ENCODE measurements at places on chromosomes 5 and 9.

- no peak for DNase-seq
These were observed 14.0 kb downstream of the MTRR start for GRCh38 chr5:7882926-7883325.

GRCh38 chr5:170760113-170760512 is 23.4 kb upstream of the GABRP start:
- DNase-seq, result no peak

DNA sequence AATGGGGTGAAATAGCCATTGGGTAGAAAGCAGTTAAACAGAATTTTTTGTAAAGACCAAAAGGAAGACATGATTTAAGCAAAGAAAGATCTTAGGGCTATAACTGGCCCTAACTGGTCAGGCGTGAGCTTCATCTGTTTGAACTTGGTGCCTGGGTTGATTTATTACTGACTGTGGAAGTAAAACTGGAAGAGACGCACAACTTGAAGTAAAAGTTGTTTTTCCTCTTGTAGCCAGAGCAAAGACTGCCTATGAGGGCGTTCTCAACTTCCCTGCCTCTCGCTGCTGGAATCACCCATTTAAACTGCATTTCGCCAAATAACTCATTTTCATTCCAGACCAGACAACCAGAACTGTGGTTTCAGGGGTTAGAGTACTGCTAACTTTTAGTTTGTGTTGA is 1.5 kb downstream of the THBS4 start:
- DNase-seq, result no peak

- DNase-seq, result peak; percentile 80
These were observed 21.0 kb upstream of the FAM151B start for GRCh38 chr5:80466669-80467485.

GRCh38 chr9:134918646-134919045 is 934 bp upstream of the FCN1 start:
- DNase-seq, result no peak

GRCh38 chr5:154995679-154996078 is 17.9 kb upstream of the KIF4B start:
- no peak for DNase-seq

GRCh38 chr5:62795926-62796325 is 217.3 kb downstream of the LRRC70 start:
- no peak for DNase-seq

DNA sequence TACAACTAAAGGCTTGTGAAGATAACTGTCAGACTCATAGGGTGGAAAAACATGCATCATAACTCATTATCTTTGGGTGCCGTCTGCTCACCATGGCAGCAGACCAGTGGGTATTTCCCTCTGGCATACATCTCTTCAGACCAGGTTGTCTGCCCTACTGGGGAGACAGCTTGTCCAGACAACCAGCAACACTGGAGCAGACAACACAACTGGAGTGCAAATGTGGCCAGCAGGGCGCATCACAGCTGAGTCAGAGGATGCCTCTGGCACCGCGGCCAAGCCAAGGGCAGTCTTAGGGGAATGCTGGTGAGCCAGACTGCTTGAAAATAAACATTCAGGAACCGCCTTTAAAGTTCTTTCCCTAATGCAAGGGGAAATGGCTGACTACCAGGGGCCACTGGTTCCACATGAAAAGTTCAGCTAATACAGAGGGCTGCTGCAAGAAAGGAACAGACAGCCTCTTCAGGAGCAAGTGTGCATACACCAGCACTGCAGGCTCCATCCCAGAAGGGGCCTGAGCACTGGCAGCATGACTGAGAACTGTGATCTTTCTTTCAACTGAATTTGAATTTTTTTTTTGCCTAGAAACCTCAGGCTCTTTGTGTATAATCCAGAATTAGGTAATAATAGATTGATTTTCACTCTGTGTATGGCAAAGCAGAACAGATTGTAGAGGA is 77.3 kb downstream of the MAMDC2 start:
- peak; percentile 95 for DNase-seq

DNA sequence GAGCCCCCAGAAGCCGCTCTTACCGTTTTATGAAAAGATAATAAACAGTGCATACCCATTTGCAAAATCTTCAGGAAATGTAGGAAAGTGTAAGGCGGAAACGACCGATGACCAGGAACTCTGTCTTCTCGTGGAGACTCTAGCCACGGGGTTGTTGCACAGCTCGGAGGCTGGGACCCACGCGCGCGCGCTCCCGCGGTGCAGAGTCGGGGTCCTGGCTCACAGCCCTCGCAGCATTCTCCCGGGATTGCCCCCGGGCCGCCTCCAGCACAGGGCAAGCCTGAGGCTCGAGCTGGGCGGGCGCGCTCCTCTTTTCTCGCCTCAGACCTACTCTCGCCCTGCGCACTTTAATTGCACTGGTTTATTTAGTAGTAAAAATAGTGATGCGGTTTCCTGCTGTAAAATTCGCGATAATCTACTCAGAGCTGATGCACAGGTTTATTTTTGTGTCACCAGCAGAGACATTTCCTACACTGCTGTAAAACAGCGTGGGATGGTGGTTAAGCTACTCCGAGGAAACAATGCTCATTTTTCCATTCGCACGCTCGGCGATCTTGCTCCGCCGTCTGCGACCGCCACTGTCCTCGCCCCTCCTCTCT is 15.5 kb downstream of the TRIM7 start:
- DNase-seq, result no peak

GRCh38 chr9:82254646-82255367 is 266.2 kb downstream of the SPATA31D1 start:
- DNase-seq, result peak; percentile 16

DNA sequence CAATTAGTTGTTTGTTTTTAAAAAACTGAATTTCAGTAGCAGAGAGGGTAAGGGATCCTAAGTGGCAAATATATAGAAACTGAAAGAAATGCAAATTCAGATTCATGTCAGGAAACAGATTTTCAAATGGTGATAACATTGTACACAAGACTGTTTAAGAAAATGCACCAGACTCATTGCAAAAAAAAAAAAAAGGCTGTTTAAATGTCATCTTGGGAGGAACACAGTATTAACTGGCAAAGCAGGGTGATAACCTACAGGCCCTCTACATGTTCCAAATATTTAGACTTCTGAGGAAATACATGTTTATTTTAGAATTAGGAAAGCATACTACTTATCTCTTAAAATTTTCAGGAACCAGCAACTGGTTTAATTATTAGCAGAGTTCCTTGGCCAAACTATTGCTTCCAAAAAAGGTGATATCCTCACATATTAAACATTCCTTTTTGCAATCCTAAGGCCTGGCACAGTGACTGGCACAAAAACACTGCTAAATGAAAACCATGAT is 114.5 kb downstream of the TSSK1B start:
- no peak for DNase-seq

DNA sequence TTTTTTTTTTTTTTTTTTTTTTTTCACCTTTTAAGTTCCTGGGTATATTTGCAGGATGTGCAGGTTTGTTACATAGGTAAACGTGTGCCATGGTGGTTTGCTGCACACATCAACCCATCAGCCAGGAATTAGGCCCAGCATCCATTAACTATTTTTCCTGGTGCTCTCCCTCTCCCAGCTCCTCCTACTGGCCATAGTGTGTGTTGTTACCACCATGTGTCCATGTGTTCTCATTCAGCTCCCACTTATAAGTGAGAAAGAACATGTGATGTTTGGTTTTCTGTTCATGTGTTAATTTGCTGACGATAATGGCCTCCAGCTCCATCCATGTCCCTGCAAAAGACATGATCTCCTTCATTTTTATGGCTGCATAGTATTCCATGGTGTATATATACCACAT is 350.5 kb downstream of the MAN2A1 start:
- DNase-seq, result no peak

DNA sequence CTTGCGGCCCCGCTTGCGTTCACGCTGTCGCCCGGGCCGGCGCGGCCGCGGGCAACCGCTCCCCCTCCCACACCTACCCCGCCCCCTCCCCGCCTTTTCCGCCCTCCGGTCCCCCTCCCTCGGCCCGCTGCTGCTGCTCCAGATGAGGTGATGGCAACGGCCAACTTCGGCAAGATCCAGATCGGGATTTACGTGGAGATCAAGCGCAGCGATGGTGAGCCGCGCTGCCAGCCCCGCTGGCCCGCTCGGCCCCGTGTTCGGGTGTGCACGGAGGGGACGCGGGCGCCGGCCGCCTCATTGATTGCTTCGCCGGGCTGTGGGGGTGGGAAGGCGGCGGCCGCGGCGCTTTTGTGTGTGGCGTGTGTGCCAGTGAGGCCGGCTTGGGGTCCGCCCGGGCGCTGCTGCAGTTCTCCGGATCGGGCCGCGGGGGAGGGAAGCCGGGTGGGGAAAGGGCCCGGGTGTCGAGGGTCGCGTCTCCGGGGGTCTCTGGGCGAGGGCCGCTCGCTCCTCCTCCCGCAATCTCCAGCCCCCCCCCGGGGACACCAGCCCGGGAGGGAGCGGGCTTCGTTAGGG is 403 bp downstream of the KIF2A start:
- no peak for DNase-seq

- DNase-seq, result no peak
These were observed 30.3 kb downstream of the ADCY2 start for GRCh38 chr5:7426284-7426683.

DNA sequence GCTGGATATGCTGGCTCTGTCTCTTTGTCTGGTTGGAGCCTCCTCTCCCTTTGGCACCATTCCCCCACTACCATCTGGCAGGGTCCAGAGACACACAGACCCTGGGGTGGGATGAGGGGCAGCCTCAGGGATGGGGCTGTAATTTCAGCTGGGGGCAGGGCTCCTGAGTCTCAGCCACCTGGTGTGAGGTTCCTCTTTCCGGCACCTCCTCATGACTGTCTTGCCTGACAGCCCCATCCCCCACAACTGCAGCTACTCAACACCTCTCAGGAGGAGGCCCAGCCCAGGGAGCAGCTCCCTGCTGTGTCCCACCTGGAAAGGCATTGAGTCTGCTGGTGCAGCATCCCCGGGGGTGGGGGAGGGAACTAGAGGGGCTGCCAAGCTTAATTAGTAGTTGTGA is 11.7 kb upstream of the RPS14 start:
- DNase-seq, result no peak

DNA sequence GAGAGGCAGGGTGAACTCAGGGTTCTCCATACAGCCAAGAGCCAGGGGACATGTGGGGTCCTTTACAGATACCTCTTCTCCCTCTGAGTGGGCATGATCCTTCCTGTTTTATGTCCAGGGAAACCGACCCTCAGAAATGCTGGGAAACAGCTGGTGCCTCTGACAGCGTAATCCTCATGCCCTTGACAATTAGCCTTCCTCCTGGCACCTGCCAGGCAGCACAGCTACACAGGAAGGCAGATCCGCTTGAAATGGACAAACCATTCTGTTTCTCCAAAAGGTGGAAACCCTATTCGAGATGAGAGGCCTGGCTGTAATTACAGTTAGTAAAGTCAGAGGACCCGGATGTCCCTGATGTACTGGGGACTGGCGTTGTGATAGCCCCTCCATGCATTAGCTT is 7.2 kb downstream of the ERGIC1 start:
- no peak for DNase-seq

- peak; percentile 92 for DNase-seq
These were observed 89.8 kb downstream of the NTRK2 start for GRCh38 chr9:84759300-84759750.

- no peak for DNase-seq
These were observed 313.4 kb upstream of the SLC30A5 start for GRCh38 chr5:68780299-68780955.

- peak; percentile 59 for DNase-seq
These were observed 14.5 kb downstream of the GSN start for GRCh38 chr9:121282277-121283079.

DNA sequence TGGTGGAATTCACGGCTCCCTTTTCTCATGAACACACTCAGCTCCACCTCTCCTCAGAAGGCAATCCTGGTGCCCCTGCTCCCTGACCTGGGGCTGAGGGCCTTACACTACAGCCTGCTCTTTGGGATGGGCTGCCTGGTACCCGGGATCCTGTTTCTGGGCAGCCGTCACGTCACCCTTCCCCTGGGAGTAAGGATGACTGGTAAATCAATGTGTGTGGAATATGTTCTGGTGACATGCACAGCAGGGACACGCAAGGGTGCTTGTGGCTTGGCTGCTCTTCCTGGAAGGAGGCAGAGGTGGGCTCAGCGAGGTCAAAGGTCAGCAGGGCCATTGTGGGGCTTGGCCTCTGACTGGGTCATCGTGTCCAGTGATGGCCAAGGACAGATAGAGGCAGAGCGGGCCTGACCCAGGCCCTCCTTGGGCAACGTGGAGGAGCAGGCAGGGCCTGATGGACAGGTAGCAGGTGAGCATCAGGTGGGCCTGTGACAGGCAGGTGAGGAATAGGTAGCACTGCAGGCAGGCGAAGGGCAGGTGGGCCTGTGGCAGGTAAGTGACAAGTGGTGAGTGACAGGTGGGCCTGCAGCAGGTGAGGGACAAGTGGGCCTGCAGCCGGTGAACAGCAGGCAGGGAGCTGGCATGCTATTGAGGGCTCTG is 399.4 kb upstream of the IRX4 start:
- no peak for DNase-seq

GRCh38 chr5:180377556-180378197 is 24.5 kb upstream of the GFPT2 start:
- no peak for DNase-seq

DNA sequence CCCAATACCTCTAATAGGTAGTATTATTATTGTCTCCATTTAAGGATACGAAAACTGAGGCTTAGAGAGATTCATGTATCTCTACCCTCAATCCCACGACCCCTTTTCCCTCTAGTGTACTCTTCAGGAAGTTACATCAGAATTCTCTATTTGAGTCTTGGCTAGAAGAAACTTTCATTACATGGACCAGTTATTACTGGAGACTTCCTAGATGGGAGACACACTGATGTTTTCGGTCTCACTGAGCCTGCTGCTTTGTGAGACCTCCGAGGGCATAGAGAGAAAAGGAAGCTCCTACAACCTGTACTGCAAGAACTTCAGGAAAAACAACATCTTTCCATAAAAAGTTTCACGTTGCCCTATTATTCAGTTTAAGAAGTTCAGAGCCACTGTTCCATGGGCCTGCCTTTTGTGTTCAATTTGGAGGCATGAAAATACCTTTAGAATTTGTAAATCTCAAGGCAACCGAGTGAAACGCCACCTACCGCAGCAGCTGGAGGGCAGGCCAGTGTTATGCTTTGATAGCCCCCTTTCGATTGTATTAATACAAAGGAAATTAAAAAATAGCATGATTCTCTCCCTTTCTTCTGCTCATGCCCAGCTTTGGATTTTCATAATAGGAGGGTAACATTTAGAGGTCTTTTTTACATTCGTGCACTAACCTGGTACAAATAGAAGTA is 223.3 kb downstream of the EBF1 start:
- no peak for DNase-seq

GRCh38 chr5:14199902-14200301 is 56.8 kb downstream of the TRIO start:
- no peak for DNase-seq

DNA sequence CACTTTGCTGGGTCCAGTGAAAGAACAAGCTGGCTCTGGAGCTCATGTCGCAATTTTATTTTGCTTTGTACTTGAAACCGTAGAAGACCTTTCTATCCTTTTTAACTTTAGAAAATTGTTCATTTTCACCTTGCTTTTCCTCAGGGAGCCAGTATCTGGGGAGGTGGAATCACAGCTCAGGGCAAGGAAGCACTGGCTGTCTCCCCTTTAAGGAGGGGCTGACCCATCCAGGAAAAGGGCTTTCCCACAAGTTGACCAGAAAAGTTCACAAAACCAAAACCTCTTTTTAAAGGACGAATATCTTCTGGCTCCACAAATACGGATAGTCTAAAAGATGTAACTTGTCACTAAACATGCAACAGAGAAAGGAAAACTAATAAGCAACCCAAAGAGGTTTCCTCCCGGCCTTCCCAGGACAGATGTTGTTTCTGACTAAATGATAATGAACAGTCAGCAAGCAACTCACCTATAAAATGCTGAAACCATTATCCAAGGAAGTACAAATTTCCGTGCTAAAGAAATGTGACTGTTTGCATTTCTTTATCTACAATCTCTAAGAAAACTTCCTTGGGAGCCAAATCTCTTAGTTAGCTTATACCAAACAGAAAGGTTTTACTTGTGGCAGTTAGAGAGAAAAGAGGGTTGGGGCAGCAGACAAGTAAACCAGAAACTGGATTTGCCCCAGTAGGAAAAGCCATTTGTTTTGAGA is 278.2 kb downstream of the PLK2 start:
- no peak for DNase-seq
